Right lung (tissue), 10 donors: ENCODE measurements at places on chromosomes 2 and 18. TPM values are rescaled to one million over a fixed set of nuclear protein-coding genes. Genes with fewer than 3 reads are reported as not detected.

DNA sequence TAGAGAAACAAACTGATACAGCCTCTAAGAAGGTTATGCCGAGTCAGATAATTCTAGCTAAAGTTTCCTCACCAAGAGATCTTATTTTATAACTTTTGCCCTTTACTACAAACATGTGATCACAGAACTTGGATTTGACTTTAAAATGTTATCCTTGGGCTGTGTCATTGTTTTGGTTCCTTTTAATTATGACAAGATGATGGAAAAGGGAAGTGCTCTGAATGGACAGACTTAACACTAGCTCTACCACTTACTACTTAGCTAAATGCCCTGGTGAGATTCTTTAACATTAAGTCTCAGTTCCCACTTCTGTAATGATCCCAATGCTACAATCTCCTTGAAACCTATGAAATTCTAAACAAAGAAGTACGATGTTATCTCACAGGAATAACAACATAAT, 69.9 kb downstream of the RTTN start:
- DNase-seq, result no peak

DNA sequence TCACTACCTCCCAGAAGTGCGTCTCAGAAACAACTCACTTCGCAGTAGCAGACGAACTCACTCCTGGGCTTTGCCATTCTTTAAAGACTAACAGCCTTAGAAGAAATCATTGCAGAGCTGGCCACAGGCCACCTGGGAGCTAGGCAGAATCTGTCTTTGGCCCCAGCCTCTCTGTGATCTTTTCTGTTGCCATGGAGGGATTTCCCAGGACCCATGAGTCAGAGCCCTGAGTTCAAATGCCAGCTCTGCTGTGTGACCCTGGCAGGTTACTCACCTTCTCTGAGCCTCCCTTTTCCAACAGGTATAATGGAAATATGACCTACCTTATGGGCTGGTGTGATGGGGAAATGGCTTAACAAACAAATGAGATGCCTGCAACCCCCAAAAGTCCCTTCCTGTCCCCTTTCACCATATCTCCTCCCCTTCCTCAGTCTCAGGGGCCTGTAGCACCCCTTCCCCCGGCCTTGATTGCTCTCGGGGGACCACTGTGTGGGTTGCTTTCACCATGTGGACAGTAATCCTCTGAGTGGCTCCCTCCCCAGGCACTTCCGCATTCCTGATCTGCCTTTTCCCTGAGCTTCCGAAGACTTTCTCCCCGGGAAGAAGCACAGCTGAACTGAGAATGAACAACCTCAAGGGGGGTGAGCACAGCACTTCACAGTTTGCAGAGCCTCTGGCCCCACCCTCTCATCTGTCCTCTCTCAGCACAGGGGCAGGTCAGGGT, 34.0 kb upstream of the SLC66A3 start:
- no peak for DNase-seq

GRCh38 chr2:138030459-138030858, 66.2 kb downstream of the HNMT start:
- no peak for DNase-seq

DNA sequence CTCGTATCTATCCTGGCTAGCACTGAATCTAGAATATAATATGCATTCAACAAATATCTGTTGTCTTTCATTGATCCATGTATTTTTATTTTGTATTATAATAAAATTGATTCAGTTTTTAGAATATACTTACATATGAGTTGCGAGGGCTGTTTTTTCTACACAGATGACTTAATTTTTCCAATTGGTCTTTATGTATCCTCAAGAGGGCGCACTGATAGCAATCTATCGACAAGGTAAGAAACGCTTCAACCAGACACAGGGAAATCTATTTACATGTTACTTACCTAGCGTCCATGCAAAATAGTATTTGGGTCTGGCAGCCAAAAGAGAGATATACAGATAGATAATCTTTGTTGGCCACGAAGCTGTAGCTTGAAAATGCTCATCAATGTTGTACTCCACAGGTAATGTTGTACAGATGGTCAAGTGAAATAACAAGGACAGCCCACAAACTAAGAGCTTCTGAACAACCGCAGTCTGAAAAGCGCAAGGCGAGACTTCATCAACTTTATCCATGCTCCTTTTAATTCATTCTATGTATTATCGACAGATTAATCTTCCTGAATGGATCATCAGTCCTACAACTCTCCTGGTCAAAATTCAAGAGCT, 35.5 kb upstream of the KIDINS220 start:
- peak; percentile 24 for DNase-seq

- DNase-seq, result peak; percentile 38
Observed at GRCh38 chr2:27954221-27954673, 63.7 kb downstream of the BABAM2 start.

GRCh38 chr18:74869904-74870863, 272.5 kb downstream of the ZNF407 start:
- DNase-seq, result no peak

DNA sequence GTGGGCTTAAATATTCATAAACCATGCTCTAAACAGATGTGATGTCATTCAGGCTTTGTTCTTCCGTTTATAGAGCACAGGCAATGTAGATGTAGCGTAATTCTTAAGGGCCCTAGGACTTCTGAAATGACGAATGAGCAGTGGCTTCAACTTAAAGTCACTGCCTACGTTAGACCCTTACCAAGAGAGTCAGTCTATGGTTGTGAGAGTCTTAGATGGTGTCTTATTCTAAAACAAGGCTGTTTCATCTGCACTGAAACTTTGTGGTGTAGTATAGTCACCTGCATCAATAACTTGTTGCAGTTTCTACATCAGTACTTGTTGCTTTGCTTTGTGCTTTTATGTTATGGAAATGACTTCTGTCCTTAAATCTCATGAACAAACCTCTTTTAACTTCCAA, 56.0 kb downstream of the PIK3C3 start:
- DNase-seq, result no peak

DNA sequence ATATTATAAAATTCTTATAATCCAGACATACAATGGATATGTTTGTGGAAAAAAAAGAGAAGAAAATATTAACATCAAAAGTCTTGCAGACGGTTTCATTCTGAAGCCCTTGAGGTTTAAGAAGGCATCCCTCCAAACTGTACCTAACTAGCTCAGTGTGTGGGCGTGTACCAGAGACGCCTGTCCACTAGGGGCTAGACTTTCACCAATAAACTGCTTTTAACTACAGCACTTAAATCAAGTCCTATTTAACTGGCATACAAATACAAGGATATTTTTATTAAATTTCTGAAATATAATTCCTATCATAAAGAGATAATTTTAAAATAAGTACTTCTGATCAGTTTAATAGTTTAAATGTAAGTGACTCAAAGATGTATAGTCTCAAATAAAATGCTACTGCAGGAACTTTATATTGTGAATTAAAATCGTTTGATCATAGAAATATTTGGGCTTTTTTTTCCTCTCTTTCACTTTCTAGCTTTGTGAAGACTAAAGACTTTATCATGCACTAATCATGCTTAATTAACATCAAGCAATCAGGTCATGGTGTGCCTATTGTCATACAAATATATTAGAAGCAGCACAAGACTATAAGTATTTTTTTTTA, 437.7 kb downstream of the SATB2 start:
- peak; percentile 9 for DNase-seq

- no peak for DNase-seq
Observed at GRCh38 chr2:191836853-191837769, 9.8 kb downstream of the CAVIN2 start.

GRCh38 chr2:1613731-1614354, 130.5 kb downstream of the PXDN start:
- no peak for DNase-seq

GRCh38 chr2:150441784-150442183, 45.7 kb downstream of the RND3 start:
- no peak for DNase-seq

- no peak for DNase-seq
Observed at GRCh38 chr2:1070601-1071000, 120.0 kb downstream of the SNTG2 start.

DNA sequence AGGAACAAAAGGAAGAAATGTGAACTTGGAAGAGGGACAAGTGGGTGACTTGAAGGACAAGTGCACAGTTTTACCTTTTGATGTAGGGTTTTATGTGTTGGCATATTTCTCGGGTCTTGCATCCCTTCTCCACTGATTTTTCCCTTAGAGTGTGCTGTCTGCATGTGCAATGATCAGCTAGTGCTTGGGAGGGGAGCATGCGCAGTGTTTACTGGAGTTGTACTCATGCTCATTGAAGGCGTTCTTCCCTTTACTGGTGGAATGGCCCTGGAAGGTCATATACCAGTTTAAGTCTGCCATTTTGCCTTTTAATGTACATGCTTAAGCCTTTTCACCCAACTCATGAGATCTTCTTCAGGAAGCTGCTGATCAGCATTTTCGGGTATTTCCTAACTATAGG, 1168.0 kb downstream of the SUCLG1 start:
- no peak for DNase-seq

TBR1 gene
- polyA plus RNA-seq, result 0.04 TPM

REG3G gene
- polyA plus RNA-seq, result not detected

RGPD3 gene
- polyA plus RNA-seq, result 0.62 TPM

PSTPIP2 gene
- polyA plus RNA-seq, result 7.9 TPM
